ENCODE measurements at places on chromosomes 7 and 10.

- DNase-seq: no peak
These were observed 180.0 kb upstream of the GHITM start for GRCh38 chr10:83959328-83959727.

- DNase-seq: no peak
These were observed 959.9 kb upstream of the GHITM start for GRCh38 chr10:83179371-83179770.

DNA sequence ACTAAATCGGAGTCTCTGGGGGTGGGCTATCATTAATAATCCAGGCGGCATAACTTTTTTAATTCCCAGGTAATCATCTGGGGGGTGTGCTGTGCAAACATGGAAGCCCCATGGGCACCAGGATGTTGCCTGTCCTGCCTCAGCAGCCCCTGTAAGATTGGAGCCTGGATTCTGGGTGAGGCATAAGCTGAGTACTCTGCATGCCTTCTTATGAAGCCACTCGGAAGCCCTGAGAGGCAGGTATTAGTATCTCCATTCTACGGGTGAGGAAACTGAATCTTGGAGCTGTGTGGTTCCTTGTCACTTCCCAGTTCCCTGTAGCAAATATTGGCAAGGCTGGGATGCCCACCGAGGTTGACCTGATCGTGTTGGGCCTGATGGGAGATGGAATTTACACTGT, 7.4 kb upstream of the OPN4 start:
- DNase-seq: no peak

GRCh38 chr10:43775384-43775783, 126.7 kb upstream of the ZNF32 start:
- DNase-seq: no peak

- DNase-seq: no peak
These were observed 143.0 kb downstream of the CUBN start for GRCh38 chr10:16986406-16987205.

GRCh38 chr7:106775552-106775936, 89.5 kb upstream of the PIK3CG start:
- DNase-seq: no peak

DNA sequence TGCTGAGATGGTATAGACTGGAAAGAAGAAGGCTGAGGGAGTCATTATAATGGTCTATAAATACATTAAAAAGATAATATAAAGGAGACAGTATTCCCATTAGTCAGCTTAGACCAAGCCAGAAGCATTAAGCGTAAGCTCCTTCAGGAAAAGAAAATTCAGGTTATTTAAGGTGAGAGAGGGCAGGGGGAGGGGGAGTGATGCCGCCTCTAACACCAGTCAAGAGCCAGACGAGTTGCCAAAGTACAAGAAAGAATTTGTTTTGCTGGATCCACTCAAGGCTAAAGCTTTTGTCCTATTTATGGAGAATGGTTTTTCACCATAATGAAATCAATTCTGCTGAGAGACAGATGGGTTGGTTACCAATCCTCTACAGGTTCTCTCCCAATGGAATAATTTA, 99.3 kb downstream of the CFAP58 start:
- no peak for DNase-seq

DNA sequence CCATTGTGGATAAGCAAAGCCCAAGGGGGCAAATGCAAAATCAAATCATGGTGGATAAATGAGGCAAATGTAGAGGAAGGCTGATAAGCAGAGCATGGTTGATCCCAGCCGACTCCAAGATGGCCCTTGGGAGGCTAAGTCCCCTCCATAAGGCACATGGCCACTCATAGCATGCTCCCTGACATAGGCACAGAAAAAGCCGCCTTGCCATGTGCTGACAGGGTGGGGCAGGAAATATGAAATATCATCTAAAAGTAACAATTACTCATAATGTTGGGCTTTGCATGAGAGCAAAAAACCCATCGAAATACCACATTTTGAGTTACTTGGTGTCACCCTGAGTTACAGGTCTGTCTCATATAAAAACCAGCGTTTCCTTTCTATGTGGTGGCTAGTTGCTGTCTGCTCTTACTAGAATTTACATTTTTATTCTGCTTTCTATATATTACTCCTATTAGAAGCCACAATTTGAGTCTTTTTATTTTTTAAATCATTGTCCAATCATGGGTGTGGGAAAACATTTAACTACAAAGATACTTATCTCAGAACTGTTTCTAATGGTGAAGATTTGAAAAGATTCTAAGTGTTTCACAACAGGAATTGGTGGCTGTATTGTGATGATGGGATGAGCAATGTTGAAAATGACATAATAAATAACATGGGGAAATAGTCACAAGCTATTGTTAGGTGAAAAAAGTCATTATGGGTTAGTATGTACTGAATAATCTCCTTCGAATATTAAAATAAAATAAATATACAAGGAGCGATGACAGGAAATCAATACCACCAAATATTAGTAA, 102.7 kb downstream of the CUBN start:
- peak; percentile 96 for DNase-seq

- DNase-seq: no peak
These were observed 116.6 kb upstream of the GALNT17 start for GRCh38 chr7:71015252-71015900.

DNA sequence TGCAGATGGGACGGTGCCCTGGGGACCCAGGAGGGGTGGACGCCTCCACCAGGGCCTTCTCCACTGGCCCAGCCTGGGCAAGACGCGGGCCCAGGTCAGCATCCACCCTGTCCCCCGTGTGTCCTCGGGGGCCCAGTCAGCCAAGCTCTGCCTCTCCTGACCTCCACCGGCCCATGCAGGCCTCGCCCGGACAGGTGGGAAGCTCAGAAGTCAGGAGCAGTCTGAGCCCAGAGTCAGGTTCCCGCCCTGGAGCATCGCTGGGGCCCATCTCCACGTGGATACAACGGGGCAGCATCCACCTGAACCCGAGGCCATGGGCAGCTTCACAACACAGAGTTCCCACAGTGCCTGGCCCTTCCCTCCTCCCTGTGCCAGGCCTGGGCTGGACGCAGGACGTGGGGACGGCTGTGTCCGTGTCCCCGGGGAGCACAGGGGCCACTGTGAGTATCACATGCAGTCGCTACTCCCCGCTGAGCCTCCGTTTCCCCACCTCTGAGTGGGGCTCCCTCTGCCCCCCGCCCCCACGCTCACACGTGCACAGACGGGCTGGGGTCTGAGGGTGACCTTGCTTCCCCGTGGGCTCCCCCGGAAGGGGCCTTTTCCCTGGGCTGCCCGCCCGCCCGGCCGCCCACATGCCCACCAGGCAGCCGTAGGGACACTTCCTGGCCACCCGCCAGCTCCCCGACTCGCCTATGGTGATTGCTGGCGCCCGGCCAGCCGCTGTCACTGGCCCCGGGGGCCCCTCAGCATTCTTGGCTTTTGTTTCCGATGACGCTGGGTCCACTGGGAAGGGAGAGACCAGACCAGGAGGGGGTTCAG, 64.3 kb downstream of the PDGFA start:
- no peak for DNase-seq

DNA sequence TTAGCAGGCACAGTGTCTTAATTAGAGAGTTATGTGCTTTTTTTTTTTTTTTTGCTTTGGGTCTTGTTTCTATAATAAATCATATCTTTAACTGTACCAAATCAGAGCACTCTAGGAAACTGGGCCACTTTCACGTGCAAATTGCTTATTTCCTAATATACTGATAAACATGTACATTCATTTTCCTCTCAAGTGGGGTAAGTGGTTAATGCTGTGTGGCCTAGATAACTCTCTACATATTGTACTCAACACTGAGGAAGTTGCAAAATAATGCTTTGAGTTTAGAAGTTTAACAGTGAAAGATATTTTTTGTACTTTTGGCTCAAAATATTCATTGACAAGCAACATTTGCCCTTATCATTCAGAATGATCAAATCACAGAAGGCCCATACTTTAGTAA, 115.9 kb upstream of the IFRD1 start:
- DNase-seq: no peak

GRCh38 chr10:12381536-12382156, 32.3 kb downstream of the CAMK1D start:
- no peak for DNase-seq

DNA sequence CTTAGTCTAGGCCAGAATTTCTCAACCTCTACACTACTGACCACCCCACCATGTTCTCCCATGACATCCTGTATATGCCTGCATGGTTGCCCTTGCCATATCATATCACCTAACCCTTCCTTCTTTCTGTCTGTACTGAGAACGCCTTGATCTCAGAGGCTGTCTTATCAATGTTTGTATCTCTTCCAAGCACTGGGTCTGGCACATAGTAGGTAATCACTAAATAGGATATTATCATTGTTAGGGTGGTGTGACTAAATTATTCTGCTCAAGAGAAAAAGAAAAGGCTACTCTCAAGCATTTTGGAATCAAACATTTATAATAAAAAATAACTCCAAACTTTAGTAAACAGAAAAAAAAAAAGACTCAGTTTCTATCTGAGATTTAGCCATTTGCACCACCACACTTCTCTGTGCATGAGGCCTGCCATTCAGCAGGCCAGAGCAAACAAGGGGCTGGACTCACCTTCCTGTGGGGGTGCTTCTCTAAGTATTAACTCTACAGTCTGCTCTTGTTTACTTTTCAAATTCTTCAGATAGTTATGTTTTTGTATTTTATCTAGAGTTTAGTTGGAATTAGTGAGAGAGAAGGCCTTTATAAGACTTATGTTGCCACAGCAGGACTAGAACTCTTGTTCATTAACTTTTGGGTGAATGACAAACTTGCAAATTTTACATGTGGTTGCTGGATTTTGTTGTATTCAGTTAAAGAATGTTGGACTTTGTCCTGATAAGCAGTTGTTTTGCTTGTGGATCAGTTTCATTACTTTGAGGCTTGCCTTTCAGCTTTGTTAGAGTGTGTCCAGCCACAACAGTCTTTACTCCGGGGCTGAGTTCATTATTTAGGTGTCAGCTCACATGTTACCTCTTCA, 5.4 kb downstream of the AGBL3 start:
- no peak for DNase-seq

GRCh38 chr10:125559210-125559609, 123.8 kb downstream of the TEX36 start:
- DNase-seq: no peak

DNA sequence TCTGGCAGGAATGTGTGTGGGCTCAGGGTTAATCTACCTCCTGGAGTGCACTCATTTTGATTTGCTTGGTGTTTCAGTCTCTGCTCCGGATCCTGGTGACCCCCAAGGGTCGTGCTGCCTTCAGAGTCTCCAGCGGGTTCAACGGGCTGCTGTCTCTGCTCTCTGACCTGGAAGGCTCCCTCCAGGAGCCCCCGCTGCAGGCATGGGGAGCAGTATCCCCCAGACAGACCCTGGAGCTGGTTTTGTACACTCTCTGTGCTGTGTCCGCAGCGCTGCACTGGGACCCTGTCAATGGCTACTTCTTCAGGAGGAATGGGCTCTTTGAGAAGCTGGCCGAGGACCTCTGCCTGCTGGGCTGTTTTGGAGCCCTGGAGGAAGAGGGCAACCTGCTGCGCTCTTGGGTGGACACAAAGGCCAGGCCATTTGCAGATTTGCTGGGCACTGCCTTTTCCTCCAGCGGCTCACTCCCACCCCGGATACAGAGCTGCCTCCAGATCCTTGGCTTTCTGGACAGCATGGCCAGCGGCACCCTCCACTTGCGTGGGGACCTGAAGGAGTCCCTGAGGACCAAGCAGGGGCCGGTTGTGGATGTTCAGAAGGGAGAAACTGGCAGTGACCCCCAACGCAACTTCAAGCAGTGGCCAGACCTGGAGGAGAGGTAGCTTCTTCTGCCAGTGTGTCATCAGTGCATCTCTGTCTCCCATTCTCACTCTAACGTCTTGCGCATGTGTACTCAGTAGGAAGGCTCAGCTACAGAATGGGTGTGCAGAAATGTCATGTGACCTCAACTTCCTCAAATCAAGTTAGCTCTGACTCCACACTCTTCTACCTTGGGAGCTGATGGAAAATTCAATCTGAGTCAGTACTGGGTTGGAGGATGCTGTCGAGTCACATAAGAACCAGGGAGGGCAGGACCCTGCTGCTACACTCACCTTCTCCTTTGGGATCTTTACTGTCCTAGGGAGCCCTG, 58.5 kb downstream of the WDFY4 start:
- no peak for DNase-seq

GRCh38 chr7:5404421-5404826, 19.2 kb downstream of the TNRC18 start:
- DNase-seq: no peak

GRCh38 chr7:134905375-134905774, 80.9 kb upstream of the AGBL3 start:
- no peak for DNase-seq

DNA sequence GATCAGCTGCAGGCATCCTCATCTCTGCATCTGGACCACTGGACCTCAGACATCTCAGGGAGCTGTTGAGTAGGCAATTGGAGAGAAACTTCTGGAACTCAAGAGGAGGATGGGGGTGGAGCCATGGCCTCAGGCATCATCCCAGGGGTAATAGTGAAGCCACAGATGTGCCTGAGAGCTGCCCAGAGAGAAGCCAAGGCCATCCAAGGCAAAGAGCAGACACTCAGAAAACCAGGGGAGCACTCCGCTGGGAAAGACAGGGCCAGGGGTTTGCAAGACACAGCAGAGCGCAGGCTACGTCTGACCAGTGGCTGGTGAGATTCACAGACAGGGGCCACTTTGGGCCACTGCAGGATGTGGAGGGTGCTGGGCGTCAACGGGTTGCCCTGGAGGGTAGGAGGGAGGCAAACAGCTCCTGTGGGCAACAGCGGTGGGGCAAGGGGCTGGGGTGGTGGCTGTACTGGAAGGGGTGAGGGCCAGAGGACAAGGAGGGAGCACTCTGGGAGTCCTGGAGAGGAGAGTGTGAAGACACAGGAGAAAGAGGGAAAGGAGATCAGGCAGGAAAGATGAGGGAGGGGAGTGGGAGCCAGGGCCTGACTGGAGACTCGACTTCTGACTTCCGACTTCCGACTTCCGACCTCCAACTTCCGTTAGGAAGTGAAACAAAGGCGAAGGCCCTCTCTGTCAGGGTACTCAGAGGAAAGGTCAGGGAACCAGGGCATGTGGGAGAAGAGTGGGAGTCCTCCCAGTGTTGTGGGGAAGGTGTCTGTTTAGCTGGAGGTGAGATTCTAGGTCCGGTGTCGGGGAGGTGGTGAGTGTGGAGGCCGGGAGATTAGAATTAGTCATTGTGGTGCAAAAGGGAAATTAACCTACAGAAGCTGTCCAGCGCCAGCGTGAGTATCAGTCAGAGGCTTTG, 69.7 kb upstream of the ANTXRL start:
- no peak for DNase-seq

- no peak for DNase-seq
These were observed 20.7 kb downstream of the PLPP4 start for GRCh38 chr10:120477743-120478141.

DNA sequence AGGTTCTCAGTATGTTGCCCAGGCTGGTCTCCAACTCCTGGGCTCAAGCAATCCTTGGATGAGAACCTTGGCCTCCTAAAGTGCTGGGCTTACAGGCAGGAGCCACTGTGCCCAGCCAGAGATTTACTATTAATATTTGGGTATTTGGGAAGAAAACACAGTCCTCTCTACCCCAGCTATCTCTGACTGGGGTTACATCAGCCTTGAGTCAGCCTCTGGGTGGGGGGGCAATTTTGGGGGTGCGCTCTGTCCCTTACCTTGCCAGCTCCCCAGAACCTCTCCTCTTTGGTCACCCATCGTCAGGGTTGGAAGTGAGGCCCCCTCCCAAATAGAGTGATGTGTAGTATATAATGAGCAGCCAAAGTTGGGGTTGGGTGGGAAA, 1.8 kb downstream of the MLXIPL start:
- no peak for DNase-seq
